Stimulated activated CD8-positive, alpha-beta memory T cell treated with anti-CD3 and anti-CD28 coated beads, Interleukin-15, amount 100 ng/mL, for 4 hours (primary cell): ENCODE measurements at places on chromosomes 1 and 21.

DNA sequence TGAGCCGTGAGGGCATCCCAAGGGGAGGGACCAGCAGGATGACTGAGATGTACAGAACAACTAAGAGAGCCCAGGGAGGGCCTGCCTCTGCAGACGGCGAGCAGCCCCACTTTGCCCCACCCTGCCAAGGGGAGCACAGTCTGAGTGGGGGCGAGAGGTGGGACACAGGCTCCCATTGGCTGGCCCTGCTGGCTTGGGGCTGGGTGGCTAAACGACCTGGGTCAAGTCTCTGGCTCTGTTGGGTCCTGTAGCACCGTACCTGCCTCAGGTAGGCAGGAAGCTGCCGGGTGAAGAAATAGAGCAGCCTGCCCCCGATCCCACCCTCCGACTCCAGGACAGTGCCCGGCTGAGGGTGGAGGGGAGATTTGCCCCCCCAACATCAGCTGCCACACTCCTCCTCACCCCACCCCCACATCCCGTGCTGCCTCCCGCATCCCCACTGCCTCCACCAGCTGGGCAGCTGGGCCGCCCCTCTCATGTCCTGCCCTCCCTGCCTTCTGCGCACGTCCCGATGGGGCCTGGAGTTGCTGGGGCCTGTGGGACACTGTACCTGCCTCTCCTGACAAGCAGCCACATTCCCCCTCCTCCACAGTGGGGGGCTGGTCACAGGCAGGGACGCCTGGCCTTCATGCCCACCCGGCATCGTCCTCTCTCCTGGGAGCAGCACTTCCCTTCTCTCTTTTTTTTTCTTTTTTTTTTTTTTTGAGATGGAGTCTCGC lies 12.6 kb upstream of the PLEKHG5 start:
- DNase-seq = no peak

DNA sequence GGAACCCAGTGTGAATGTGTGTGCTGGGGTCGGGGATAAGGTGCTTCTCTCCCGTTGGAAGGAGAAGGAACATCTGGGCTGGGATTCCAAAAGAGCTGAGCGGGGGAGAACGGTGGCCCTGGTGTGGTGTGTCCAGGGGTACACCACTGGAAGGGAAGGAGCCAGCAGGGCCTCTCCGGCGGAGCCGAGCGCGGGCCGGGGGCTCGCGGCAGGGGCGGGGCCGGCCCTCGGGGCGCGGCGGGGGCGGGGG lies 231 bp upstream of the RPS6KA1 start:
- DNase-seq = no peak

DNA sequence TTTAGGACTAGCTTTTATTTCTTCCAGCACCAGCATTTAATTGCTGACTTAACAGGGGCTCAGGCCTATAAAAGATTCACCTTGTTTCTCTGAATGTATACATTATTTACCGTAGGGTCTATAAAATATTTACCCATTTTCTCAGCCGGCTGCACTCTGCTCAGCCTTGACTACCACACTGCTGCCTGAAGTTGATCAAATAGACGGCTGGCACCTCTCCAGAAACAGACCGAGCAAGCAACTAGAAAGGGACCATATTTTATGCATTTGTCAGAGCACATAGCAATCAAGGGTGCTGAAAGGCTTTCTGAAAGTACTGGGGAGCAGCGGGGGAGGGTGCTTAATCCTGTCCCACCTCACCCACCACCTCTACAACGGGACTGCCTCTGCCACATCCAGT lies 64.7 kb upstream of the FGGY start:
- no peak for DNase-seq

- no peak for DNase-seq
These were observed 742 bp upstream of the PDE9A start for GRCh38 chr21:42652527-42653230.

DNA sequence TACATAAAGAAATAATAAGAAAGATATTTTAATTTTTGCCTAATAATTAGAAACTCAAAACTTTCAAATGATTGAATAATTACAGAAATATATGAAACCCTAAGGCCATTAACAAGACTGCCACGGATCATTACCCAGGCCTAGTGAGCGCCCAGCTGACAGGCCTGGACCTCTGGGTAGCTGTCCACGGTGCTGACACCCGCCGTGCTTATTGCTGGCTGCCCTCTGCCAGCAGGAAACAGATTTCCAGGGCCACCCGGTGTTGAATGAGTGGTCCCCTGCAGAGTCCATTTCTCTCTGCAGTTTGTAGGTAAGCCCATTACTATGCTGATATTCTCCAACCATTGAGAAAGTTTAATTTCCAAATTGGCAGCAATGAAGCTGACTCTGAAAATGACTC lies 254.4 kb upstream of the GJB5 start:
- no peak for DNase-seq

- no peak for DNase-seq
These were observed 147.6 kb upstream of the CAMK1G start for GRCh38 chr1:209435654-209436566.

DNA sequence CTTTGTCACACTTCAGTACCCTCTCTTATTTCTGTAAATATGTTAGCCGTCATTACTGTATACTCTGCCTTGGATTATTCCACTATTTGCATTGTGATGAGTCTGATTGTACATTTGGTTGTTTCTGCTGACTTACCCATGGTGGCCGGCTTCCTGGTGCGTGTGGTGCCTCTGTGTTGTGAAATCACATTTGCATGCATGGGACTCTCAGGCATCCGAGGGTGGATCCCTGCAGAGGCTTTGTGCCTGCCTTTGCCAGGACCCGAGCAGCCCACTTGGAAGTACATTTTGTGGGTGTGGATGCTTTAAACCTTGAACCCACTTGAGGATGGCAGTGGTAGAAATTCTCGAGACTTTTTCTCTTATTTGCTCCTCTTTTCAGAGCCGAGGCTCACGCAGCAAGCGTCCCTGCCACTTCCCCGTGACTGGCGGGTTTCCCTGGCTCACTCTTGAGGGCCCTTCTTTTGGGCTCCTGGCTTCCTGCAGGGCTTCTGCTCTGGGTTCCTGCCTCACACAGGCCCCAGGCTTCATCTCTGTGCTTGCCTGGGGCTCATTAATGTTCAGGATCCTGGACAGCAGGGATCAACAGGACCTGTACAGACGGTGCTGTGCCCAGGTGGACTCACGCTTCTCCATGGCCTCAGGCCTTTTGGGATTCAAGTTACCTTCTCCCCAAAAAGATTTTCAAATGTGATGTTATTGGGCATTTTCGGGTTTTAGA lies 36.6 kb downstream of the POFUT2 start:
- no peak for DNase-seq

DNA sequence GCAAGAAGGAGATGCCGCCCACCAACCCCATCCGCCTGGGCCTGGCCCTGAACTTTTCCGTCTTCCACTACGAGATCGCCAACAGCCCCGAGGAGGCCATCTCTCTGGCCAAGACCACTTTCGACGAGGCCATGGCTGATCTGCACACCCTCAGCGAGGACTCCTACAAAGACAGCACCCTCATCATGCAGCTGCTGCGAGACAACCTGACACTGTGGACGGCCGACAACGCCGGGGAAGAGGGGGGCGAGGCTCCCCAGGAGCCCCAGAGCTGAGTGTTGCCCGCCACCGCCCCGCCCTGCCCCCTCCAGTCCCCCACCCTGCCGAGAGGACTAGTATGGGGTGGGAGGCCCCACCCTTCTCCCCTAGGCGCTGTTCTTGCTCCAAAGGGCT lies 732 bp downstream of the SFN start:
- DNase-seq = no peak

DNA sequence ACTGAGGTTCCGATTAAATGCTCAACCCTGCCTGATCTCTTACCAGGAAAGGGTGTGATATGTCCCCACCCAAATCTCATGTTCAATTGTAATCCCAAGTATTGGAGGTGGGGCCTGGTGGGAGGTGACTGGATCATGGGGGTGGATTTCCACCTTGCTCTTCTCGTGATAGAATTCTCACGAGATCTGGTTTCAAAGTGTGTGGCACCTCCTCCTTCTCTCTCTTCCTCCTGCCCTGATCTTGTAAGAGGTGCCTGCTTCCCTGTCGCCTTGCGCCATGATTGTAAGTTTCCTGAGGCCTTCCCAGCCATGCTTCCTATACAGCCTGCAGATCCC lies 34.9 kb downstream of the RSPH1 start:
- DNase-seq = no peak

GRCh38 chr1:203944651-203945404 lies 83.4 kb downstream of the SNRPE start:
- no peak for DNase-seq

- no peak for DNase-seq
These were observed 2.9 kb upstream of the LRP8 start for GRCh38 chr1:53330819-53331218.

DNA sequence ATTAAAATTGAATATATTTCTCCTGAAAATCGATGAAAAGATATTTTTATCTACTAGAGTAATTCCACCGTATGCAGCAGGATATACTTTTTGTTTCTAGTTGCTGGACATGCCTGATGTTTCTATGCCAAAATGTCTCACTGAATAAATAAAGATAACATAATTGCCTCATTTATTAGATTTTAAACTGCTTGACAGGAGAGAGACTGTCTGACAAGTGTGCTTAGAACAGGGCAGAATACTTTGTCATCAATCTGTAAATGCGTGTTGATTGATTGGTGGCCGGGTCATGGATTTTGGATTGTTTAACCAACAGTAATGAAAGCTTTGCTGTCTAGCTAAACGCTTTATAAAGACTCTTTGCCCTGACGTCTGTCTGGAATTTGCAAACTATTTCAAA lies 339.0 kb downstream of the CHRM3 start:
- no peak for DNase-seq

DNA sequence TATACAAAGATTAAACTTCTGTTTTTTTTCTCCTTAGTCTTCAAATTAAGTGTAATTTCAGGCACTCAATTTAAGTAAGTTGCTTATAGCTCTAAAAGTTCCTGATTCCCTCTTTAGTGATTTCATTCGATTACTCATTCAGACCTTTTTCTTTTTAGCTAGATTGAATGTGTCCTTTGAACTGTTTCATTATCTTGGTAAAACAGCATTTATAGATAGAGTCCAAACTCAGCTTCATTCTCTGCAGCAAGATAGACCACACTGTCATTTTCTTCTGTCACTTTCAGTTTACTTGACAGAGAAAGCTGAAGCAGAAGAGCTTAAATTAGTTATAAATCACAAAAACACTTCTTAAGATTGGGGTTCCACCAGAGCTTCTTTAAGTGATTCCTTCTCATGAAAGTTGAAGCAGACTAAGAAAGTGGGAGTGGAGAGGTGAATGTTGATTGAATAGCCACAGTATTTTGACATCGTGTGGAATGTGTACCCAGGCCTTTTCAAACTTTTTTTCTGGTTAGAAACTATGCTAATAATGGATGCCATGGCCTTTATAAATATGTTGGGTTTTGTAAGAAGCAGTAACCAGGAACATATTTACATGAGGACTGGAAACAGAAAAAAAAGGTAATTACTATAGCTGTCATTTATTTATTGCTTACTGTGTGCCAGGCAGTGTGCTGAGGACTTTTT lies 52.2 kb downstream of the ZBTB40 start:
- no peak for DNase-seq

- DNase-seq = no peak
These were observed 733 bp downstream of the TMEM35B start for GRCh38 chr1:34984435-34984792.

GRCh38 chr21:29056538-29057050 lies 16.9 kb downstream of the CCT8 start:
- no peak for DNase-seq

GRCh38 chr21:32604464-32604863 lies 7.7 kb downstream of the CFAP298 start:
- no peak for DNase-seq

GRCh38 chr1:230427094-230427876 lies 1.2 kb upstream of the PGBD5 start:
- DNase-seq = no peak

- DNase-seq = no peak
These were observed 190.4 kb downstream of the ZBTB18 start for GRCh38 chr1:244241438-244241837.

DNA sequence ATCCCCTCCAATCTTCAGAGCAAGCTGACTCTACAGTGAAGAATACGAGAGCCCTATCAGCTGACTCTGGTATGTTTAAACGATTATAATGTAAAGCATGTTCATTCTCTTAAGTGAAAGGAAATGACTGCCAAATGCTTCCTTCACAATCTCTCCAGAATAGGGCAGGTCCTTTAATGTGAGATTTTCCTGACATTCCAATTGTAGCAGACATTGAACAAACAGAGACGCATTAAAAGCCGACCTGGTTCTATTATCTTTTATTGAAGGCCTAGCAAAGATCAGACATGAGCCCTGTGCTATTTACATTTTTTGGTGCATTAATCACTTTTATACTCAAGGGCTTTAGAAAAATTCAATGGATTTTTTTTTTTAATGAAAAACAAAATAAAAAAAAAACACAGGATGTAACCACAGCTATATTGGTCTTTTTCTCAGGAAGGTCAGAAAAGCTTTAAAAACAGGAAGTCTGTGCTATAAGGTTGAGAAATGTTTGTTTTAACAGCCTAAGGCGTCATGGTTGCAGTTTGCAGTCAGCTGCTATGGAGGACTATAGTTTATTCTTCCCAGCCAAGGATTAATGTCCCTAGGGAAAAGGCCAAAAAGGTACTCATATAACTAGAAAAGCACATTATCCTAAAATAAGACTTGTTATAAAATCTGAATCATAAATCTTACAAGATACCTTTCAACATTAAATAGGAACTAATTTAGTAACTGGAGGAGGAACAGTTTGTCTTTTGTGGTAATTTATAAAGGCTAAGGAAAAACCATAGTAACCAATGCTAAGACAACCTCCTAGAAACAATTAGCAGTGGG lies 104.8 kb downstream of the RERE start:
- no peak for DNase-seq

- no peak for DNase-seq
These were observed 1.5 kb downstream of the PARP1 start for GRCh38 chr1:226406401-226406881.

GRCh38 chr1:161726473-161727255 lies 5.3 kb downstream of the FCRLB start:
- no peak for DNase-seq

- DNase-seq = no peak
These were observed 14.5 kb downstream of the AGRN start for GRCh38 chr1:1034439-1034781.

DNA sequence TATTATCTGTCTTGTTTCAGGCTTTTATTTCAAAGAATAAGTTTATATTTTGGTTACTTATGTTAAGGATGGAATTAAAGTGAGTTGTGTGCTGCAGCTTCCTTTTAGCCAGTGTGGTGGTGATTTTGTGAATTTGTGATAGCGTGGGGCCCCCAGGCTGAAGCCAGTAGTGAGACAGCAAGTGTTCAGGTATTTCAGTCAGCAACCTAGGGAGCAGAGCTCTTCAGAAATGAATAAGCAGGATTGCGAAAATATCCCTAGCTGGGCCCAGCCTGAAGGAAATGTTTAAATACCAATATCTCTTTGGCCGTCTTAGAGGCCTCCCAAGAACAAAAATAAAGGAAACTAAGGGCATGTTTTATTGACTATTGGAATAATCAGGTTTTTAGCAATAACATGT lies 150.8 kb upstream of the C1orf105 start:
- DNase-seq = no peak

DNA sequence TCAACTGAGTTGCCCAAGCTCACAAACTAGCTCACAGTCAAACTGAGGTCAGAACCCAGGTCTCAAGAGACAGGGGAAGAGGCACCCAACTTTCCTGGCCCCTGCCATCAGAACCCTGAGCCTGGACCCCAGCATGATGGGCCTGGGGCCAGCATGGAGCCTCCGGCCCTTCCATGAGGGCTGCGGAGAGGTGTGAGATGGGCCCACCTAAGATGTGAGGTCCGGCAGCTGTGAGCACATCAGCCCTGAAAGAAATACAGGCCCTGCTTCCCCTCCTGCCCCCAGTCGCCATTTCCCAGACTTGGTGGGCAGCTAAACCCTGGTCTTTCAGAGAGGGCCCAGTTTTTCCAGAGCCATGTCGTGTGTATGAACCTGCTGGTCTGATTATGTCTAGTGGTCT lies 30.6 kb downstream of the QSOX1 start:
- DNase-seq = no peak
